CD4-positive, alpha-beta T cell (primary cell): ENCODE measurements at places on chromosomes 13 and 19.

DNA sequence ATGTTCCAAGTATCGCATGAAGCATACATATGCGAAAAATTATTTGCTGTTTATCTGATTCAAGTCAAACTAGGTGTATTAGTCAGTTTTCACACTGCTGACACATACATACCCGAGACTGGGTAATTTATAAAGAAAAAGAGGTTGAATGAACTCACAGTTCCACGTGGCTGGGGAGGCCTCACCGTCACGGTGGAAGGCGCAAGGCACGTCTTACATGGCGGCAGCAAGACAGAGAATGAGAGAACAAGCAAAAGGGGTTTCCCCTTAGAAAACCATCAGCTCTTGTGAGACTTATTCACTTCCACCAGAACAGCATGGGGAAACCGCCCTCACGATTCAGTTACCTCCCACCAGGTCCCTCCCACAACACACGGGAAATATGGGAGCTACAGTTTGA is 13.0 kb upstream of the PROZ start:
- no peak for DNase-seq

DNA sequence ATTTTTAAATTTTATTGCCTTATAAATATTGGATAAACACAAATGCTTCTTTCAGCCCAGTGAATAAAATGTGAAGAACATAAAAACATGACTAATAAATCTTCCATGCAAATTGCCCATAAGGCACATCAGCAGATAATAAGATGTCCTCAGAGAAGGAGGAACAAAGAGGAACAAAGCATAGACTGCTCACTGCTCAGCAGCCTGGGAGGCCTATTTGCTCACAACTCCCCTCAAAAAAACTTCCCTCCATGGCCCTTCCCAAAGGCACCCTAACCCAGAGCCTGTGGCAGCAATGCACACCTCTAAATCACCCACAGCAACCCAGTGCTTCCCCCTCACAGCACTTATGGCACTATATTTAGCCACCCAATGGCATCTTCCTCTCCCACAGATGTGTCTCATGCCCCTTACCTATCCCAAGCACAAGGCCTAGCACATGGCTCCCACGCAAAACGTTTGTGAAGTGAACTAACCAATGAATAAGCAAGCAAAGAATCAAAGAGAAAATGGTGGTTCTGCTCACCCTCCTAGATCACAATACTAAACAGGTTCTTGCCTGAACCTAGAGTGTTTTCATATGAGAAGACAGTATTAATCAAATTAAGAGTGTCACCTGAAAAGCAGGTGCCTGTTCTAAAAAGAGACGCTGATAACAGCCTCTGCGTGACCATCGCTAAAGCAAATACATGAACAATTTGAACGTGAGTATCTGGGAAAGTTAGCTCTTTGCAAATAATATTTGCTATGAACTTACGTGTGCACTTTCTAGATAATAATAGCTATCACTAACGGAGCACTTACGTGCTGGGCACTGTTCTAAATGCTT is 96.9 kb downstream of the TBC1D4 start:
- DNase-seq = no peak

GRCh38 chr13:42041684-42042035 is 6.8 kb upstream of the DGKH start:
- no peak for DNase-seq

DNA sequence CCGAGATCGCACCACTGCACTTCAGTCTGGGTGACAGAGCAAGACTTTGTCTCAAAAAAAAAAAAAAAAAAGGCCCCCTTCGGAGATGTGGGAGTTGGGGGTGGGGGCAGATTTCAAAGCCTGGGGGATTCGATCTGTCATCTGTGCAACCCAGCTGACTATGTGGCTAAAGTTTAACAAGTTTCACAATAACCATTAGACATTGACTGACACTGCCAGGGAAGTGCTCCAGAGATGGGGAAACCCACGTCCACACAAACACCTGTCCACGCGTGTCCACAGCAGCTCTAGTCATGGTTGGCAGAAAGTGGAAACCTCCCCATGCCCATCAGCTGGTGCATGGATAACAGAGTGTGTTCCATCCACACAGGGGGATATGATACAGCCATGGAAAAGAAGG is 37.6 kb upstream of the HOMER3 start:
- no peak for DNase-seq

DNA sequence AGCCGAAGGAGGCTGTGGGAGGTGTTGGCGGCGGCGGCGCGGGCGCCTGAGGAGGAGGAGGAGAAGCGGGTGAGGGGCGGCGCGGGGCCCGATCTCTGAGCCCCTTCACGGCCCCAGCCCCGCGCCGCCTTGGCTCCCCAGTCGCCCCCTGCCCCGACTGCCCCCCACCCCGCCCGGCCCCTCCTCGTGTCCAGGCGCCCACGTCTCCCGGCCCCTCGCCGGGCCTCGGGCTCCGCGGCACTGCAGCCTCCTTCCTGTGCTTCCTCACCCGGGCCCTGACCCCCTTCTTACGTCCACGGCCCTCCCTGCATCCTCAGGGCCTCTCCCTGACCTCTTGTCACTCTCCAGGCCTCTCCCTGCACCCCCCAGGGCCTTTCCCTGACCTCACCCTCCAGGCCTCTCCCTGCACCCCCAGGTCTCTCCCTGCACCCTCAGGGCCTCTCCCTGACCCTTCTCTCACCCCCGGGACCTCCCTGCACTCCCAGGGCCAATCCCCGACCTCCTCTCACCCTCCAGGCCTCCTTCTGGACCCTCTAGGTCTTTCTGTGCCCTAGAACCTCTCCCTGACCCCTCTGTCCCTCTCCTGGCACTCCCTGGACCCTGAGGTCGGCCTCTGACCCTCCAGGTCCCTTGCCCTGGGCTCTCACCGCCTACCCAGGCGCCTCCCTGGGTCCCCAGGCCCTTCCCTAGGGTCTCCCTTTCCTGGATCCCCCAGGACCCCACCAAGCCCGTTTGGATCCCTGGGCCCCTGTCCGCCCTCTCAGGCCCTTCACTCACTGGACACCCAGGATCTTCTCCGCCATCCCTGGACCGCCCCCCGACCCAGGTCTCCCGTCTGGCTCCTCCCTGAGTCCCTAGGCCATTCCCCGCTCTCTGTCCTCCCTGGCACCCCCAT is 460 bp downstream of the KMT5C start:
- DNase-seq = no peak

- DNase-seq = no peak
Measured at GRCh38 chr13:28049880-28050875, 50.2 kb downstream of the FLT3 start.
